ENCODE measurements at places on chromosomes 11 and 22.

DNA sequence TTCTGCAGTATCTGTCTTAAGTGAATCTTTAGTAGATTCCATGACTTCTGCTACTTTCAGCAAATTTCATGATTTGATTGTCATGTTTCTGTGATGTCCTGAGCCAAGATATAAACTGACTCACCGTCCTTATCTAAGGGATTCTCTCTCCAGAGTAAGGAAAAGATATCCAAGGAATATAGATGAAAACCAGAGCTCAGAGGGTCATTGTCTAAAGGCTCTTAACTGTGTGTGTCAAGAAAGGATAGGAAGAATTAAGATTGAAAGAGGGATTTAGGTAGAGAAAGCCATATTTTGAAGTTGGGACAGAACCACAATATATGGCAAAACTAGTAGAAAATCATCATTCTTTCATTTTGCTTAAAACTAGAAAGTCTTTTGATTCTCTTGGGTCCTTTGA, 50.7 kb downstream of the PPME1 start:
- no peak for DNase-seq

- no peak for DNase-seq
Observed at GRCh38 chr11:56848141-56848809, 99.8 kb upstream of the OR9G4 start.

DNA sequence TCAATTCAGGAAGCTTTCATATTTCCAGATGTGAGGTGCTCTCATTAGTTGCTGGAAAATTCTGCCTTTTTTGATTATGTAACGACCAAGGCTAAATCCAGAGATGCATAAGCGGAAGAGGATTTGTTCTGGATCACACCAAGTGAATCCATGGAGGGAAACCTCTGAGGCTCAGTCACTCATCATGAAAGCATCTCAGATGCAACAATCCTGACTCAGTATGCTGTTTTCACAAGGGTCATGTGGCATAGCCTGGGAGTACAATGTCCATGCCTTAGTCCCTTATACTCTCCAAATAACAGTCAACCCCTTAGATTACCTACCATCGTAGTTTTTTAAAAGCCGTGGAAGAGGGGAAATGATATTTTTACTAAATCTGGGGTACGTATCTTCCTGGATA, 445.6 kb downstream of the NTM start:
- DNase-seq: no peak

DNA sequence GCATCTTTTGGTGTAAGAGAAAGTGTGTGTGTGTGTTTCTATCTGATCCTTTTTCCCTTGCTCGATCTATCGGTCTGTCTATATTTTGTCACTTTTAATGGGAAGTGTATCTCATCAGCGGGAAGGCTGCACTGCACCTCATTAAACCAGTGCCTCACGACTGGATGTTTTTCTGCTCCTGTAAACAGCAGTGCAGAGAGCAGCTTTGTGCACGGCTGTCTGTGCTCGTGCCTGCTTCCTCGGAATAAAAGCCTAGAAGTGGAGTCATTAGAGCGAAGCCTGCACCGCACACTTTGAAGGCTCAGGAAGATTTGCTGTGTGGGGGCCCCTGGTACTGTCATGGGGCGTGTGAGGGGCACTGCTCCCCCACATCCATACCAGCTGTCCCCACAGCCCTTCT, 27.0 kb upstream of the PARVG start:
- no peak for DNase-seq

DNA sequence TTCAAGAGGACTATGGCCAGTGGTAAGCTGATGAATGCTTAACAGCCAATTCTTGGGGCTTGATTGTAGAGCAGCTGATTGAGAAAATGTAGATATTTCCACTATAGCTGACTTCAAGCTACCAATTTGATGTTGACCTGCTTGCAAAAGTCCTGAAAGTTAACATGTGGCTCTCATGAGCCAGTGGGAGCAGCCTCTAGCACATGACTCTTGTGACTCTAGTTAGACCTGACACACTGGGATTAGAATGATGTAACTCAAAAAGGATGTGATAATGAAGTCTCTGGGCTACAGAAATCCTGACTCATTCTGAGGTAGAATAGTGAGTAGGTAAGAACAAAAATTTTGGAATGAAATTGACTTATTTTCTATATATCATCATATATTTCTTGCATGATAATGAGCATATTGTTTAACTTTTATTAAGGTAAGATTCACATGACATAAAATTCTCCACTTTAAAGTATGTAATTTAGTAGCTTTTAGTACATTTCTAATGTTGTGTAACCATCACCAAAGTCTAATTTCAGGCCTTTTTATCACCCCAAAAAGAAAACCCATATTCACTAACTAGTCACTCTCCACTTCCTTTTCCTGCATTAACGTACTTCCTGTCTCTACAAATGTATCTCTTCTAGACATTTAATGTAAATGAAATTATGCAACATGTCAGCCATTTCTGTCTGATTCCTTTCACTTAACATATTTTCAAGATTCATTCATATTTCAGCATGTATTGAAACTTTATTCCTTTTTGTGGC, 16.1 kb upstream of the OR52H1 start:
- no peak for DNase-seq

- no peak for DNase-seq
Observed at GRCh38 chr22:20010307-20011122, 6.1 kb downstream of the ARVCF start.

- DNase-seq: no peak
Observed at GRCh38 chr11:30260813-30261212, 30.0 kb downstream of the FSHB start.

GRCh38 chr11:68865241-68865640, 23.5 kb upstream of the CPT1A start:
- DNase-seq: no peak

- DNase-seq: no peak
Observed at GRCh38 chr11:109112821-109113280, 309.1 kb upstream of the C11orf87 start.

GRCh38 chr11:83361831-83362230, 75.7 kb upstream of the CCDC90B start:
- no peak for DNase-seq

GRCh38 chr22:45891021-45891421, 85.9 kb downstream of the WNT7B start:
- DNase-seq: no peak

- peak; percentile 59 for DNase-seq
Observed at GRCh38 chr11:89405629-89406028, 85.5 kb downstream of the NOX4 start.

DNA sequence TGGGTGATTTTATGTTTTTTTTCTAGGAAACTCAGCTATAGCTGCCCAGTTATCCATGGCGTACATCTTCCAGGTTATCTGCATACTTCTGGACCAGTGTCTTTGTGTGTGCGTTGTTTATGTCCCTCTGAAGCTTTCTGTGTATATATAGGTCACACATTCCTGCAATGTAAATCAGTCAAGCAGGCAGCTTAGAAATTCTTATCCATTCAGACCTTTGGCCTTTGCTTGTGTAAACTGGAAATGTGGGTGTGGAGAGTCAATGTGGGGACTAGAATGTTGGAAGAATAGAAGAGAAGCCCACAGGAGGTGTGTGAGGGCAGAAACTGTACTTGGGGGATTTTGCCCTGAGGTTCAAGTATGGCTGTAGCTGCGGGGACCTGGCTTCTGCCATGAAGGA, 51.7 kb downstream of the BARX2 start:
- DNase-seq: no peak

- DNase-seq: no peak
Observed at GRCh38 chr22:20124083-20124787, 7.2 kb upstream of the TRMT2A start.

DNA sequence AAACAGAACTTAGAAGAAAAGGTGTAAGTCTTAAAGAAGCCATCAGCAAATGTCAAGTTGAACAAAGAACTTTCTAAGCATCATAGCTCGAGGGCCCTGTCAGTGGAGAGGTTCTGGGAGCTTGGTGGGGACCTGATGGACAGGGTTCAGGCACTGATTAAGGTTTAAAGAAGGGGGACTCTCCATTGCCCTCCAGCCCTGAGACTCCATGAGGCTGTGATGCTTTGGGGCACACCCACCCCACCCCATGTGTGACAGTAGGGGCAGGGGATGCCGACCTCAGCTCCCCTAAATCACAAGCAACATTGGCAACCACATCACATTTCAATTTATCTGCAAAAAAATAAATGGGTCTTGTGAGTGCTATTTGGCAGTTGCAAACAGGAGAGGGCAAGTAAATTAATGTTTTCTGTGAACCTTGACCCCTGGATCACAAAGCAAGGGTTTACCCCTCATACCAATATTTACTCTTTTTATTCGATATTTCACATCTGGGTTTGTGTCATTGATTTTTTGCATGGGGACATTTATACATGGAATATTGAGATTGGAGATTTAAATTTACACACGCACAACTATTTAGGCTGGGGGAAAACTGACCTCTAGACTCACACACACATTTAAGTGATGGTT, 37.1 kb upstream of the ANO1 start:
- DNase-seq: no peak

GRCh38 chr11:65468874-65469333, 29.9 kb upstream of the MALAT1 start:
- peak; percentile 60 for DNase-seq
